HT1080 (cell line): ENCODE measurements at places on chromosomes 6 and 20.

DNA sequence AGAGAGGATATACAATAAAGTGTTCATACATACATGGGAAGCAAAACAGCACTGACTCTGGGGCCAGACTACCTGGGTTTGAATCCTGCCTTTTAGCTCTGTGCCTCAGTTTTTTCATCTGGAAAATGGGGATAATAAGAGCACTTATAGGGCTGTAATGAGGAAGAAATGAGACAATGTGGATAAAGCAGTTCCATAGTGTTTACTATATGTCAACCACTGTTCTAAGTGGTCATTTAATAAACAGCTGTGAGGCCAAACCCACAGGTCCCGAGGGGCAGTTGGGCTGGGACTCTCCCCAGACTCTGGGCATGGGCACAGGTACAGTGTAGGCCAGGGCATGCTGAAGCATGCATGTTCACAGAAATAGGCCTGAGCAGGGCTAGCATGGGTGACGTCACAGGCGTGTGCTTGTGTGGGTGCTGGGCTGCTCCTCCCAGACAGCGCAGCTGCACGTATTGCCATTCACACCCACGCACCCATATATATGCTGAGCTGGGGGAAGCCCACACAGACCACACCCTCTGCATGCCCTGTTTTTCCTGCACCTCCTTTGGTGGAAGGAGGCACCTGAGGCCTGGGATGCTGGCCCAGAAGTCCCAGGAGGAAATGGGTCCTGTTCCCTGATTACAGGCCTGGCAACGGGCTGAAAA lies 3.5 kb upstream of the PLCG1 start:
- DNase-seq = no peak

DNA sequence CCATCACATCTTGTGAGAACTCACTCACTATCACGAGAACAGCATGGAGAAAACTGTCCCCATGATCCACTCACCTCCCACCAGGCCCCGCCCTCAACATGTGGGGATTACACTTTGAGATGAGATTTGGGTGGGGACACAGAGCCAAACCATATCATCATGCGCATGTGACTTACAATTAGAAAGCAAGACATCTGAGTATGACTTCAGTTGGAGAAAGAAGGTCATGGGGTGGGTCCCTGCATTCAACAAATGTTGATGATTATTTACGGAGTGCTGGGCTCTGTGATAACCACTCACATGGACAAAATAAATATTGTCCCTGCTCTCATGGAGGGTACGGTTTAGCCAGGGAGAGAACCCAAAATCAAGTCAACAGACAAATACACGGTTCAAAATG lies 37.9 kb downstream of the VSTM2L start:
- no peak for DNase-seq

DNA sequence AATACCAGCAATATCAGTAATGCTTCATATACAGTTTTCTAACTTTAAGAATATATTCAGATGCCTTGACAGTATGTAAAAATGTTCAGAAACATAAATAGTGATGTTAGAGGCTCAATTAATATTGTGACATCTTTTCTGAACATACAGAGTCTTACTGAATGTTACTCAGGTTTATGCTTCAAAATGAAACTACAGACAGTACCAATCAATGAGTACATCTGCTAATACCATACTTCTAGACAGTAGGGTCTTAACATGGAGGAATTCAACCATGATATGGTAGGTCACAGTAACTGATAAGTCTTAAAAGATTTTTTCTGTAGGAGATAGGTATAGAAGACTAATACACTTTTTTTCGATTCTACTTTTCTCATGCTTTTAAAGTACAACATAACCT lies 8.3 kb downstream of the GCLC start:
- no peak for DNase-seq

DNA sequence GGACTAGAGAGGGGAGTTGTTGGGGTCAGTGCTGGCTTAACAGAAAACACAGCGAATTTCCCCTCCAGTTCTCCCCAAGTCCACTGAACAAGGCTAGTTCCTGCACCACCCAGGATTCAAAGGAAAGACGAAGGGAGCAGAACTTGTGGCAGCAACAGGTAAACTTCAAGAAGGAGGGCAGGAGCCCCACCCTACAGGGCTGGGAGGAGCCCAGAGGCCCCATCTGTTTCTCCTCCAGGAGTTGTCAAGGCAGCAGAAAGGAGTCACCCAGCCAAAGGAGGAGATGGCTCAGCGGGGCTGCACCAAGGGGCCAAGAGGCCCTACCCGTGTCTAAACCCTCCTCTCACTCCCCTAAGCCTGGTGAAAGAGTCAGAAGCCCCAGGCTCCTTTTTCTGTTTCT lies 1.7 kb downstream of the SAPCD1 start:
- no peak for DNase-seq

DNA sequence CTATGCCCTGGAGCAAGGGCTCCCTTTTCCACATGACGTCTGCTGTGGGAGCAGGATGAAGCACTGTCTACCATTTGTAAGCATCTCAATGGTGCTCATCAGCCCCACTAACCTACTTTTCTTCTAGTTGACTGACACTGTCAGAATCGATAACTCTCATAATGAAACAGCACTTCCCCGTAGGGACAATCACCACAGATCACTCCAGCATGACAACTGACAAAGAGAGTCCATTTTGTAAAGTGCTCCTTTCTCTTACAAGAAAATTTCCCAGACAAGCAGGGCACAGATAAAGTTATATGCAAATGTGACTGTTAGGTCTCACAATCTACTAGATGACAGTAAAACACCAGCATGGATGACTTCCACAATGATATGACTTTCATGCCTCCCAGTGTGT lies 46.4 kb downstream of the HEBP2 start:
- DNase-seq = no peak

DNA sequence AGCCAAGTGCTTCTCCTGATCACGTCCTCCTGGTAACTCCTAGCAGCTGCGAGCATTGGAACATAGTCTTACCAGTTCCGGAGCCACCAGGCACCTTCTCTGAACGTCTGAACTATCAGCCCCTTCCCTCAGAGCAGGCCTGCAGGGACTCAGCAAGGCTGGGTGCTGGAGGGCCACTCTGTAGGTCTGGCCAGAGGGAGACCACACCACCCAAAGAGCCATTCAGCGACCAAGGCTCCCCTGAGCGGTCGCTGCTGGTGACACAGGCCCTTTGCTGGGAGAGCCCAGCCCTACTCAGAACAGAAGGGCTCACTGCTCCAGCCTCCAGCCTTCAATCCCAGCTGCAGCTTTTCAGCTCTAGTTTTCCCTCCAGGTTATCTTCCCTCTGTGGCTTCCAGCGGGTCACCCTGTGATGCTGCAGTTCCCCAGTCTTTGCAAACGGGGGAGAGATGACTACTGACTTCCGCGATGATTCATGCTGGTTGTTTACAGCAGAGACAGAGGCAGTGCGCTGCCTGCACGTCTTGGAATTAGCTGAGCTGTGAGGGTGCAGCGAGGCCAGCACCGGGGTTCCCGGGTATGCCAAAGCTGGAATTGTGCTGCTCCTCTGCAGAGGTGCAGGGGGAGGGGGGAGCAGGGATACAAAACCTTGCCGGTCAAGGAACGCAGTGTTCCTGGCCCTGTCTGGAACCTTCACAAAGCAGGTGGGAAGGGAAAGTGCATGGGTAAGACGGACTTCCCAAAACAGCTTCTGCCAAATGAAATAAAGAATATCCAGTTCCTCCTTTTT lies 161.4 kb downstream of the LY86 start:
- peak; percentile 95 for DNase-seq

DNA sequence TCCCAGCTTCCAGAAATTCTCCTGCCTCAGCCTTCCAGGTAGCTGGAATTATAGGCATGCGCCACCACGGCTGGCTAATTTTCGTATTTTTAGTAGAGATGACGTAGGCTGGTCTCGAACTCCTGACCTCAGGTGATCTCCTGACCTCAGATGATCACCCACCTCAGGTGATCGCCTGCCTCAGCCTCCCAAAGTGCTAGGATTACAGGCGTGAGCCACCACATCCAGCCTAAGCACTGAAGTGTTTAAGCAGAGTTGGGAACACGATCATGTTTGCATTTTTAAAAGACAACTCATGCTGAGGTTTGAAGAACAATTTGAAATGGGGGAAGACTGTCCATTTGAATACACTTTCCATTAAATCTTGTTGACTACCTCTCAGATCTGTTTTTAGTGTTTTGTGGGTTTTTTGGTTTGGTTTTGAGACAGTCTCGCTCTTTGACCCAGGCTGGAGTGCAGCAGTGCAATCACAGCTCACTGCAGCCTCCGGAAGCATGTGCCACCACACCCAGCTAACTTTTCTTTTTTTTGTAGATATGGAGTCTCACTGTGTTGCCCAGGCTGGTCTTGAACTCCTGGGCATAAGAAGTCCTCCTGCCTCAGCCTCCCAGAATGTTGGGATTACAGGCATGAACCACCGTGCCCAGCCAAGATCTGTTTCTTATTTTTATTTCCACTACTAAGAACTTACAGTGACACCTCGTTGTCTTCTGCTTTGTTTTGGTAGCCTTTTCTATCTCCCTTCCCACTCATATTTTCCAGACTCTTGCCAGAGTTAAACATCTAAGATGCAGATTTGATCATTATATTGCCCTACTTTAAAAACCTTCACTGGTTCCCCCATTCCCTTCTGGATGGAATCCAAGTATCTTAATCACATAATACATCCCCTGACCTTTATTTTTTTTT lies 5.5 kb downstream of the CASP8AP2 start:
- DNase-seq = no peak

DNA sequence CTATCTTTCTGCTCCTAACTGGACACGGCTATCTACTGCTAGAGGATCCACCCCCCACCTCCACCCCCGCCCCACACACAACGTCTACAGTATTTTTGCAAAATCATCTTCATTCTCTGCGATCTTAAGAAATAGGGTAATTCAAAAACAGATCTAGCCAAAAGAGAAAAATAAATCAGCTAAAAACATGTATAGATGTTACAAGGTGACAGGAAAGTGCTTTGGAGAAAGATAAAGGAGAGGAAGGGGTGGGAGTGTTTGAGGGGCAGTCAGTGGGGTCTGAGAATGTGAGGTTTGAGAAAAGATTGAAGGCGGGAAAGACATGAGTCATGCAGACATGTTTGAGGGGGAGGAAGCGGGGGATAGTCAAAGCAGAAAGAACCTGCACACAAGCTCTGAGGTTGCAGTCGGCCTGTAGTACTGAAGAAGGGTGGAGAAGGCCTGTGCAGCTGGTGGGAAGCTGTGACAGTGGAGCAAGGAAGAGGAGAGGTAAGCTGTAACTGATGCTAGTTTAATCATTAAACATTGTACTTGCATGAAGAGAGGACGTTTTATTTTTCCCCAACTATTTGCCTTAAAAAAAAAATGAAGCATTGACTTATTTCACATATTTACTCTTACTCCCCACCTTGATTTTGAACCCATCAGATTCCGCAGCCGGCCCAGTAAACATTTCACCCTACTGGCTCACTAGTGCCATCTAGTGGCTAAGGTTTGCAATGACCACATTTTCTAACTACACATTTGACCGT lies 332.6 kb downstream of the ADGRB3 start:
- peak; percentile 42 for DNase-seq

DNA sequence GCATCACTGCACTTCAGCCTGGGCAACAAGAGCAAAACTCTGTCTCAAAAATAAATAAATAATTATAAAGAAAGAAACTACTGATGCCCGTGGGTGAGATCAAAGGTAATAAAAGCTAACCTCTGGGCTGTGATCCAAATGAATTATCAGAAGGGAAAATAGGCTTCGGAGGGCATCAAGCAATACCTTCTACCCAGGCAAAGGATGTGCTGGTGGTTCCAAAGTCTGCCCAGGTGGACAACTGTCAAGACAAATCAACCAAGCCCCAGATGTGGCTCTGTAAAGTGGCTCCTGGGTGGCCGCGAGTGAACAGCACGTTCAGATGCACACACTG lies 95.6 kb downstream of the SCML4 start:
- DNase-seq = no peak

- peak; percentile 52 for DNase-seq
Measured at GRCh38 chr6:151400473-151400872, 9.1 kb upstream of the ZBTB2 start.

DNA sequence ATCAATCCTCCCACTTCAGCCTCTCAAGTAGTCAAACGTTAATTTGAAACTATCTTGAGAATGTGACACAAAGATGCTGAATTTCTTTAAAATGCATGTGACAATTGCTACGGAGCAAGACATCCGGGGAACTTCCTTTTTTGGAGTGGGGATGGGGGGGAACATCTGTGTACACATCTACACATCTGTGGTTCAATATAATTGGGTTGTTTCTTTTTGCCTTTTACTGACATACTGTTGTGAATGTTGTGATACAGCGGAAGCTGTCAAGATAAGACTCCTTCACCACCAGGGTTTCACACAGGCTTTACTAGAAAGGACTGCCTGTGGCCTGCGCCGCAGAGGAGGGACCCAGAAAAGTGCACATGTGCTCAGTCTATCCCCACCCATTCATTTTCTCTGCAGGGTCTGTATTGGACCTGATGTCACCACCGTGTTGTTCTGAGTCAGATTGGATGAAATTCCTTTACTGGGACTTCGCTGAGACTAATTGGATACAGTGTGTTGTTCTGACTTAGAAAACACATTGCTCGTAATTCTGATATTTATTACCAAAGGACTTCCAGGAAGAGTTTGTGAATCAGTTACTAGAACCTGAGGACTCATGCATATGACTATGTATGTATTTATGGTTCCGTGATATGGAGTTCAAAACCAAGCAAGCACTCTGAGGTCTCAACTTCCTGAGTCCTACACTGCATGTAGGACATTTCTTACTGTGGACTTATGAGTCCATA lies 98.7 kb upstream of the SGK1 start:
- no peak for DNase-seq

- DNase-seq = no peak
Measured at GRCh38 chr20:33857722-33858563, 46.8 kb downstream of the CHMP4B start.

GRCh38 chr6:30227763-30228487 lies 14.7 kb upstream of the TRIM26 start:
- DNase-seq = no peak

GRCh38 chr20:35108921-35109320 lies 16.3 kb upstream of the TRPC4AP start:
- no peak for DNase-seq

DNA sequence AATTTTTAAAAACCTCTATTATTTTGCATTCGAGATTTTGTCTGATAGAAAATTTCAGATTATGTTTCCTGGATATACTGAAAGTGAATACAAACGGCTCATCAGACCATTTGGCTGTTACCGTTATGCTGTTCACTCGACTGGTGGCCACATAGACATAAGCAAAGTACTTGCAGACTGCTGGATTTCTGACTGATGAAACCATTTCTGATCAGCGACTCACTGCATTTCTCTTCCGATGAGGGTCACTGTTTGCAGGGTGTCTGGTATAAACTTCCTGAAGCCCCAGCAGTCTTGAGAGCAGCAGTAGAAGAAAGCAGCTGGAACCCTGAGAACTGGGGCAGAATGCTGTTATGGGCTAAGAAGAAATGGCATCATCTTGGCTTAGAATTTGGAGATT lies 17.7 kb downstream of the SNX9 start:
- peak; percentile 73 for DNase-seq
